Bronchial epithelial cell (primary cell): ENCODE measurements at places on chromosomes 5 and 9.

- DNase-seq: no peak
Observed at GRCh38 chr9:93161786-93162562, 22.0 kb upstream of the WNK2 start.

- DNase-seq: no peak
Observed at GRCh38 chr9:32326146-32326545, 58.3 kb upstream of the ACO1 start.

GRCh38 chr9:85425153-85425611, 316.6 kb downstream of the AGTPBP1 start:
- DNase-seq: peak; percentile 29

DNA sequence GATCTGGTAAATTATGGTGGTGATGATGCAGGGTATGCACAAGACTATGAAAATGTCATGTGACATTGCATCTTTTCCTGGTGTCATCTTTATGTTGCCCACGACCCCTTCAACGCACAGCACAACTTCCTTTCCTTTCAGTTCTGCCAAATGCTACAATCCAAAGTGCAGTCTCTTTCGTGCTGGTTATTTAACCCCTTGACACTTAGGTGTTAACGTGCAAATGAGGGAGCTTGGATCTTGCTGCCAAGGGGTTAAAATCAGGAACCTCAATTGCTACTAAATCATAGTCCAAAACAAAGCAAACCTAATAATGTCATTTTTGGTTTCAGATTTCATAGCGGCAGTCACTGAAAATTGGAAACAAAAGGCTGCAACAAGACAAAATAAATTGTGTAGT, 16.0 kb downstream of the CTSL start:
- no peak for DNase-seq

- peak; percentile 97 for DNase-seq
Observed at GRCh38 chr5:172383191-172383802, 71.0 kb downstream of the SH3PXD2B start.

DNA sequence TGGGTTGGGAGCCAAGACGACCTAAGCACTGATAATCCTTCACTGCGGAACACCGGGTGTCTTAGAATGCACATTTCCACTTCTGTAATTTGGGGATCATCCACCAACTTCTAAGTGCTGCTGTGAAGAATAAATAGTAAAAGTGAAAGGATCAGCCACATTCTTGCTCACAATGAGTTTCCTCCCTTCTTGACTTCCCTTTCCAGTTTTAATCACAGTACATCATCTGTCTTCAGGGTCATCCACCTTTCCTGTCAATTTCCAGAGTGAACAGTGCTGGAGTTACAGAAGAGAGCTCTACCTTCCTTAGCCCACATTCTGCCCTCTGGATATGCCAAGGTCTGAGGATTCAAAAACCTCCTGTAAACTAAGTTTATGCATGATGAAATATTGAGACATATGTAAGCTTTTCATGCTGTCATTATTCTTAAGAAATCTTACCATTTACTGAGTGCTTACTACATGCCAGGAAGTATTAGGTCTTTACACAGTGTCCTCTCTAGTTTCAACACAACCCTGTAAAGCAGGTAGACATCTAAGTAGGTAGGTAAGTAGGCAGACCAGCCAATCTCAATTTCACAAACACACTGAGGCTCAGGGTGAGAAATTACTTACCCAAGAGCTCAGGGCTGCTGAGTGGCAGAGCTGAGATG, 105.2 kb downstream of the CDK5RAP2 start:
- DNase-seq: no peak

DNA sequence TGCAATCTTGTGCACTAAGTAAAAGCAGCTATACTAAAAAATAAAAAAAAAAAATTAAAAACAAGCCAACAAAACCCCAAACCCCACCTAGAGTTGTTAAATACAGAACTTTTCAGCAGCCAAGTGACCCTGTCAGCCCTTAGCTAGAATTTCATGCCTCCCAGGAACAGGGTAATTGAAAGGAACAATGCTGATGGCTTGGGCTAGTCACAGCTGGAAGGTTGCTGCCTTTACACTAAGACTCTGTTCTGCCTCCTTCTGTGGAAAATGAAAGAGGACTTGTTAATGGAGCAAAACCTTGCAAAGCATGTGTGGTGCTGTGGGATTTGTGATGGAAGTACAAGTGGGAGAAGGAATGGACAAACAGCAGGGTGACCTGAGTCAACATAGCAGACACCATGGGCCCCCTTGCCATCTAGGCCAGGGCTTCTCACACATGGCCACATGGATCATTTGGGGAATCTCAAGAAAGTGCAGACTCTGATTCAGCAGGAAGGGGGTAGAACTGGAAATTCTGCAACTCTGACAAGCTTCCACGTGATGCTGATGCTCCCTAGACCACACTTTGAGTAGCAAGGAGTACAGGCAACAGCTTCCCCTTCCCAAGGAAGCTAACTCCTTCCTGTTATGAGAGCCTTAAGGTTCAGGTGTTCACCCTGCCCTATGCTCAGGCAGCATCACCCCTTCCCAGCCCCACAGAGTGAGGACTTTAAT, 14.9 kb upstream of the TMEM252 start:
- no peak for DNase-seq

DNA sequence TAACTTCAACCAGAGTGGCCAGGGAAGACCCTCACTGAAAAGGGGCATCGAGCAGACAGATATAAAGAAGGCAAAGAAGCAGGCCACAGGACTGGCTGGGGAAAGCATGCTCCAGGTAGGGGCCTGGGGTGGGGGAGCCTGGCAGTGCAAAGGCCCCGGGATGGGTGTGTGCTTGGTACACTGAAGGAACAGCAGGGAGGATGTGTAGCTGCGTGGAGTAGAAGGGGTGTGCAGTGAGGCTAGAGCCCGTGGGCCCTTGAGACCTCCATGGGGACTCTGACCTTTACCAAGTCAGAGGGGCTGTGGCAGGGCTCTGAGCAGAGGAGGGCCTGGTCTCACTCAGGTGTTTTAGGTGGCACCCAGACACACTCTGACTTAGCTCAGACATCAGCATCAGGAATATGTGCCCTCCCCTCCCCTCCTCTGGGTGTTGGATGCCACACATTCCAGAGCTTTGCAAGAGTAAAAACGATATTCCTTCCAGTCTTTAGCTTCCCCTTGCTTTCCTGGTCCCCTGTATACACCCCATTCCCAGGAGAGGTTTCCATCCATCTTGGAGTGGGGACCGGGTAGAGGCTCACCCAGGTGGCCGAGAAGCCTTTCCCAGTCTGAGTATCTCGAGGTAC, 7.6 kb downstream of the TRIM7 start:
- no peak for DNase-seq

DNA sequence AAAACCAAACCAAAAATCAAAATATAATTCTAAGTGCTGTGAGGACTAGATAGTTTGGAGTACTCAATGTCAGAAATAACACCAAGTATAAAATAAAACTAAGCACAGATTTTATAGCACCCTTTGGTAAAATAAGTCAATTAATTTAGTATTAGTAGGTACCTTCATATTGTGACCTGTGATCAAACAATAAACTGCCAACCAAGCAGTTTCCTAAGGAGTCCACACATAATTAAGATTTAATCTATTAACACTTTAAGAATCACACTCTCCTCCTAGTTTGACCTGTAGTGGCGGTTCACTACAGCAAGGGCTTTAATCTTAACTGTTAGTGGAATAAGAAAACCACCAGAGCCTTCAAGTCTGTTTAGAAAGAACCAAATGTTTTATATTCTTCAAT, 2.8 kb downstream of the HNRNPK start:
- no peak for DNase-seq

- peak; percentile 21 for DNase-seq
Observed at GRCh38 chr9:77177894-77178794, 810 bp downstream of the VPS13A start.

- DNase-seq: no peak
Observed at GRCh38 chr9:129458155-129458661, 162.7 kb downstream of the C9orf50 start.

DNA sequence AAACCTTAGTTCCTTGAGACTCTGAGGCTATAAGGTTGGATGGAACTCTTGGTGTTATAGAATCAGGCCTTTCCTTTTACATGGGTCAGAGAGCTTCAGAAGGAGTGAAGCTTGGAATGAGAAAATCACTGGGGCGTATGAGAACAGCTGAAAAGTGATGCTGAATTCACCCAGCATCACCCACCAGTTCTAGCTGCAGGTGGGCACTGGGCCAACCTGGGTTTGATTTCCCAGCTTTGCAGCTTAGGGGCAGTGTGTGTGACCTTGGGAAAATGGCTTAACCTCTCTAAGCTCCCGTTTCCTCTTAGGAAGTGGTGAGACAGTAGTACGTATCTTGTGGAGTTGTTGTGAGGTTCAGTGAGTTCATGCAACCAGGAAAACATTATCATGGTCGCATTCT, 10.7 kb downstream of the PCDH12 start:
- no peak for DNase-seq

GRCh38 chr5:38157024-38157423, 101.3 kb upstream of the EGFLAM start:
- no peak for DNase-seq

DNA sequence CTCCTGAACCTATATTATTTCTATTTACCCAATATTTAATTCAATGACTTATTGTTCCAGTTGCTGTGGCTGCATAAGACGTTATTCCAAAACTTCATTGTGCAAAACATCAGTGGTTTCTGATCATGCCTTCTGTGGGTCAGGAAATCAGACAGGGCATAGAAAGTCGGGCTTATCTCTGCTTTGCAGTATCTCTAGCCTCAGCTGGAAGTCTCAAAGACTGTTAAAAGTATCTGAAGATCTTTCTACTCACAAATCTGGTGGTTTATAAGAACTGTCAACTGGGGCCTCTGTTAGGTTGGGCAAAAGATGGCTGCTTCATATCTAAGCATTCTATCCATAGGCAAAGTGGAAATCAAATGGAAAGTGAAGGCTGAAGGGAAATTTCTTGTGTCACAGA, 687.7 kb upstream of the ARRDC3 start:
- no peak for DNase-seq

DNA sequence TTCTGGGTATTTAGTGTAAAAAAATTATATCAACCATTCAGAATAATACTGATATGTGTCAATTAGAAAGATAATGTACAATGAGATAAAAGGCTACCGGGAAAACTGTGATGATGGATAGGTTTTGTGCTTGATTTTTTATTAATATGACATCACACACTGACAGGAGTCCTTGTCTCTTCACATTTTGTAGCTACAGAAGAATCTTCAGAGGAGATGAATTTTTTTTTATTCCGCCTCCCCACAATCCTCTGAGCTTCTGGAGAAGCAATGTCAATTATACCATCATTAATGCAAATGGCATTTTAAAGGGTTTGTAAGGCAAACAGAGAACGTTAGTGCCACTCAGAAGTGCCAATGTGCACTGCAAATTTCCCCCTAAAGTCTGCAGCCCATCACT, 131.7 kb upstream of the CCNG1 start:
- DNase-seq: no peak

DNA sequence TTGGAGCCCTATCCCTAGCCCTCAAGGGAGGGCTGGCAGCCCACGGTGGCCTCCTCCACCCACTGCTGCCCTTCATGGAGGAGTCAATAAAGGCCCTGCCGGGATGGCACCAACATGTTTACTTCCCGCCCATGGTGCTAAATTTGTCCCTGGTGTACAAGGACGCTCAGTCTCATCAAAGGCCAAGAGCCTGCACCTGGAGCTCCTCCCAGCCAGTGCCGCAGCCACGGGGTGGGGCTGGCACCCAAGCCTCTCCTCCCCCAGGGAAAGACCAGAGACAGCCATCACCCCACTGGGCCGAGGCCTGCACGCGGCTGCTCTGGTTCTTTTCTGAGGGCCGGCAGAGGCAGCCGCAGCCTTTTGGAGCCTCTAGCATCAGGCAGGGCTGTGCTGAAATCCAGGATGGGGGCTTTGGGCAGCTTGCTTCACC, 34.8 kb upstream of the RXRA start:
- no peak for DNase-seq

DNA sequence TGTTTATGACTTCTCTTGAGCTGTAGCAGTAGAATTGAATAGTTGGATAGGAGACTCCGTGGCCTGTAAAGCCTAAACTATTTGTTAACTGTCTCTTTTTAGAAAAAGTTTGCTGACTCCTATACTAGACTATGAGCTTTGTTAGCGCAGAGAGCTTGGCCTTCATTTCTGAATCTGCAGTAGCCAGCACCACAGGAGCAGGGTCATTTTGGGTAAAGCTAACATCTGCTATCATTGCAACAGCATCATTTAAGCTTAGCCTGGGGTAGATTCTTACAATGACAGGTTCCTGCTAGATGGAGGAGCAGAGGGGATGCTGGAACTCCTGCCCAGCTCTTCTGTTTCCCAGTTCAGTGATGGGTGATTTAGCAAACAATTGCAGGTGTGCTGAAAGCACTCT, 133.7 kb upstream of the ASTN2 start:
- DNase-seq: no peak

- DNase-seq: peak; percentile 18
Observed at GRCh38 chr9:131304676-131305355, 15.3 kb downstream of the PLPP7 start.

DNA sequence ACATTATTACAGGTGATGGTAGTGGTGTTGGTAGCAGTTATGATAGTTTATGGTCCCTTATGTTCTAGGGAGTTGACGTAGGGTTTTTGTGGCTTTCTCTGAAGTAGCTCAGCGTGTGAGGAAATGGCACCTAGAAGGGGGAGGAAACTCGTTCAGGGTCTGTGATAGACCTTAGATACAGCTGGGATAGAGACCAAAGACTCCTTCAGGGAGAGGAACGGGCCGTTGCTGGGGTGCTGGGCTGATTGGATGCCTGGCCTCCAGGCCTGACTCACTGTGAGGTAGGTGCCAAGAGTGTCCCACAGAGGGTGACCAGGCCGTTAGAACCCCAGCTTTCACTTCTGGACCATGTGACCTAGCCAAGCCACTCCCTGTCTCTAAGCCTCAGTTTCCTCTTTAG, 96.6 kb downstream of the DAB2IP start:
- no peak for DNase-seq

GRCh38 chr9:119268985-119269384, 100.2 kb downstream of the BRINP1 start:
- no peak for DNase-seq

DNA sequence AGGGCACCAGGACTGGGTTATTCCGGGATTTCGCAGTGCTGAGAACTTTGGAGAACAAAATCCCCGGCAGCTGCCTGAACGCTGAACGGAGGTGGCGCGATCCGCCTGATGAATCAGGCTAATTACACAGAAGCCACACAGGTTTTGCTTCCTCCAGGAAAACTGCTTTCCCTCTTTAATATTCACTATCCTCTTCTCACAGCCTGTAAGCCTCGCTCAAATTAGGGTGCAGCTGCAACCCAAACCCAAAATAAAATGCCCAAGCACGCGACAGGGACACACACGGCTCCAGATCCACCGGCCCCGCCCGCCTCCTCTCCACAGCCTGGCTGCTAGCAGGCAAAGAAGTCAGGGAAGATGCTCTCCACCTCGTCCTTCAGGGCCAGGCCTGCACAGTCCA, 6.0 kb downstream of the SOHLH1 start:
- DNase-seq: no peak

DNA sequence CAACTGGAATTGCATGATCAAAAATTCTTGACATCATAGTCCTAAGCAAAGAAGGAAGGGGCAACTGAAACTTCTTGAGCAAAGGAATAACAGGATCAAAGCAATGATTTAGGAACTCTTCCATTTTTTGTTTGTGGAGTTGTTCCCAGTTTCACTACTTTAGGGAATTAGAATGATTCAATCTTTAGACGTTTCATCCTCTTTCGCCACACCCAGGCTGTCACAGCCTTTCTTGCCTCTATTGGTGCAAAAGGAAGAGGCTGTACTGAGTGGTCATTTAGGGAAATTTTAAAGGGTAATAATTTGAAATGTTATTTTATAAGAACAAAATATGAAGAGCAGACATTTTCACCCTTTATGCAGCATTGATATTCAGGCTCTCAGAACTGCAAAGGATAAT, 1026.0 kb upstream of the ARRDC3 start:
- DNase-seq: peak; percentile 5
